ENCODE measurements at places on chromosomes 13 and 19. TPM values are rescaled to one million over a fixed set of nuclear protein-coding genes. Genes with fewer than 3 reads are reported as not detected.
A peak's percentile ranks its signal among the peaks of the same experiment; 100 is the strongest.

The CLIP3 gene
- total RNA-seq = 4.4 TPM

GRCh38 chr13:20769091-20769490, 4.7 kb downstream of the EEF1AKMT1 start:
- DNase-seq = no peak

DNA sequence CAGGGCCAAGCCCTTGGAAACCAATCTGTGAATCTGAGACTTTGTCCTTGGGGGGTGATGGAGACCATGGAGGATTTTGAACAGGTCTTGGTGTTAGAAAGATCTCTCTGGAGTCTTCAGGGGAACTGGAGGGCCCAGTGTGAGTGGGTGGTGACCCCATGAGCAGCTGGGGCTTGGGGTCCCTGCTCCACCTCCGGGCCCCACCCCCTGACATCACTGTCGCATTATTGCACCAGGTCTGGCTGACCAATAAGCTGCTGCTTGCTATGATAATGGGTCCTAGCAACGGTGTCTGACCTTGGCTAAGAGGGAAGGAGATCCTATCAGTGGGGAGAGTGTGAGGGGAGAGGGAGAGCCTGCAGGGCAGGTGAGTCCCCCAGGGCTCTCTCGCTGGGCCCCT, at the start of gene IRGC:
Gene IRGC (plus strand): TSS at position 301 of the 400 bp plus-strand sequence. CDS start 2,483 bp downstream, outside the sequence.
- no peak for DNase-seq

- no peak for DNase-seq
Observed at GRCh38 chr19:43731846-43732245, 16.0 kb downstream of the IRGC start.

The TMEM145 gene
- 2.1 TPM for total RNA-seq

DNA sequence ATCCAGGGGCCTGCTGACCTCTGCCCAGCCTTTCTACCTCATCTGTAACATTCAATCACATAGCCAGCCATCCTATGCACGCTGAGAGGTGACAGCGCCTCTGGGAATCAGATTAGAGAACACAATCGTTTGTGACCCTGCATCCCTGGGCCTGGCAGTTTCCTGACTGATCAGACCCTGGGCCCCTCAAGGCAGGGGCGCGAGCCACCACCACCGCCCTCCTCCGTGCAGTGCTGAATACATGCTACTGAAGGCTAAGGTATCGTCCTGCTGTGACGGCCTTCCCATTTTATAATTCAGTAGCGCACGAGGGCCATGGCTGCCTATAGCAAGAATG, 1.3 kb downstream of the TMTC4 start:
- no peak for DNase-seq

- no peak for DNase-seq
Observed at GRCh38 chr13:71149046-71149445, 718.0 kb downstream of the DACH1 start.

The ZNF433 gene
- not detected for total RNA-seq

GRCh38 chr13:77459592-77459991, 75.9 kb upstream of the SCEL start:
- DNase-seq = no peak

The MYO1F gene
- total RNA-seq = 45.6 TPM

GRCh38 chr19:1383312-1384084, at the start of gene NDUFS7:
Gene NDUFS7, plus strand, starts transcription at chr19:1383907. Its CDS starts 20 bp downstream, at chr19:1383927.
- DNase-seq = peak; percentile 89

The NDUFB7 gene
- 131 TPM for total RNA-seq

- no peak for DNase-seq
Observed at GRCh38 chr19:1259876-1260748, 9.0 kb upstream of the CIRBP start.

DNA sequence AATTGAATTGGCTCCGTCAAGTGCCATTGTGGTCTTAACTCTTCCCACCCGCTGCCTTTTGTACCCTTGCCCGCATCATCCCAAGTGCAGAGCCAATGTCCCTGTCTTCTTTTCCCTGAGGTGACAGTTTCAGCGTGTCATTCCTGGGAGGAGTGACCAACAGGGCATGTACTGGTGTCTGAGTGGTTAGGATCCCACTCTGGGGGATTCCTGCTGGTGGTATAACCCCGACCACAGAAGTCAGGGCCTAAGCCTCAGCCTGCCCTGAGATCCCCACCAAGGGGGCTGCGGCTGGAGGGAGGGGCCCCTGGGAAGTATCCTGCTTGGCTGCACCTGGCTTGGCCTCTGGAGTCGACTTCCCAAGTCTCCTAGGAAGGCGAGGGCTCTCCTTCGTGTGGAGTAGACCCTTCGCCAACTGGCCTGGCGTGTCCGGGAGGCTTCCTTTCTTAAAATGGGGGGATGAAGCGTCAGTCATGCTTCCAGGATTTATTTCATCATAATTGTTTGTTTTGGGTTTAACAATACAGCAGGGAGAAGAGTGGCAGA, 40.6 kb downstream of the NFIX start:
- no peak for DNase-seq

- no peak for DNase-seq
Observed at GRCh38 chr13:41956272-41956671, 4.6 kb downstream of the VWA8 start.

DNA sequence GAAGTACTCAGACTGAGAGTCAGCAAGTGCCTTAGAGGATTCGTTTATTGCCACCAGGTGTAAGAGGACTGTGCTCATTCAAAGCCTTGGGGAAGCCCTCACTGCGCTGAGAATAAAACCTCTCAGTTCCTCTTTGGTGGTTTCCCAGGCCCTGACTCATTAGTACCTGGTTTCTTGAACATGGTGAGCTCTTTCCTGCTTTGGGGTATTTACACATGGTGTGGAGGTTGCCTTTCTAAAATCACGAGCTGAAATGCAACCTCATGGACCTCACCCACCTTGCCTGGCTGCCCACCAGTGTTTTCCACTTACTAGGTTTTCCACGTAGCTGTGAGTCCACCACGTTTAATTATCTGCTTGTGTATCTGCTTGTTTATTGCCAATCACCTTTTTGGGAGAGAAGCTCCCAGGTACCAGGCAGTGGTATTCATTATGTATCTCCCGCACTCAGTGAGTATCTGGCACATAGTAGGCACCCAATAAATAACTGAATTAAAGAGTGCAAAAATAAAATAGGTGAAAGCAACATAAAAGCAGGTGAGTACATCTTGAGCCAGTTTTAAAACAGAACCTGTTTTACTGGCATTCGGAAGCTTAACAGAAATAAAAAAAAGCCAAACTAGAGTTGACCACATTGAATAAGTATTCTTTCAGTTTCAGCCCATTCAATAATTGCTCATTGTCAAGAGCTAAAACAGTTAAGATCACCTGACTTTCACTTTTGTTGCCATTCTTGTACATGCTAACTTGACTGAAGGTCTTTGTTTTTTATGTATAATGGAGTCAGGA, 533.0 kb downstream of the MYO16 start:
- peak; percentile 44 for DNase-seq

The FXYD3 gene
- total RNA-seq = not detected

DNA sequence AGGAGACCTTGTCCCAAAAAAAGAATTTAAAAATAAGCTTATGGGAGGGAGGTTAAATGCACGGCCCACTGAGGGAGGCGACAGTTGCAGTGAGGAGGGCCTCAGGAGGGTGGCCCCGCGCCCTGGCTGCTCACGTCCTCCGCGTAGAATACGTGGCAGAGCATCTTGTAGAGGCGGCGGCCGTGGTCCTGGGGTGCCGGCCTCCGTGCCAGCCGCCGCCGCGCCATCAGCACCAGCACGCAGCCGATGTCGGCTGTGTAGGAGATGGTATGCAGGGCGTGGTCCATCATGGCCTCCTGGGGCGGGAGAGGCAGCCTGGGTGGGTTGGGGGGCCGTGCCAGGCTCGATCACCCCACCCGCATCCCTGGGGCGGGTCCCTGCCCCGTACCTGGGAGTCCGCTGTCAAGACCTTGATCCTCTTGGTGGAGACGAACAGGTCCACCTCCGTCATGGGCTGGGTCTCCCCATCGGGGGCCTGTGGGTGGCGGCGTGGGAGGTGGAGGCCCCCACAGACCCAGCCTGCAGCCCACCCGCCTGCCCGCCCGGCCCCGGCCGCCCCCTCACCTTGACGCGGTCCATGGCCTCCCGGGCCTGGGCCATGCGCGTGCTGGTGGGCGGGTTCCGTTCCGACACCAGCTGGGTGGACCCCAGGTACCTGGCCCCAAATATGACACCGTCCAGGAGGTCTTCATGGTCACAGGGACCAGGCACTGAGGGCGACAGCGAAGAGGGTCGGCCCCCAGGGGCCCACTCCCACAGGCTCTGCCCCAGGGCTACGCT, 7.7 kb downstream of the APBA3 start:
- DNase-seq = no peak

The KCNN4 gene
- total RNA-seq = 185 TPM

The KCNRG gene
- 0.34 TPM for total RNA-seq

DNA sequence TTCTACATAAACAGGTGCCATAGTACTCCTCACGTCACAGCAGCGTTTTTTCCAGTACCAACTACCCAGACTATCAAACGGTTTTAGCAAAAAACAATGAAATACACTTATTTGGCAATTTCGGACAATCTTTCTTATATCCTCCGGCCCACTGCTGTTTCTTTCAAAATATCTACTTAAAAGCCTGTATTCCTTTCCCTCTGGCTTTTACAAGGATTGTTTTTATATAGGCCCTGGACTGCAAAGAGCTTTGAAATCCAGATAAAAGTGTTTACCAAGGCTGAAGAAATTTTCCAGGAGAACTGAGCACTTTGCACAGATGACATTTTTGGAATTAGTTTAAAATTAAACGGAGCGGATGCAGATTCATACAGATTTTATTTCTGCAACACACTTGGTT, 255.9 kb upstream of the STARD13 start:
- DNase-seq = no peak

DNA sequence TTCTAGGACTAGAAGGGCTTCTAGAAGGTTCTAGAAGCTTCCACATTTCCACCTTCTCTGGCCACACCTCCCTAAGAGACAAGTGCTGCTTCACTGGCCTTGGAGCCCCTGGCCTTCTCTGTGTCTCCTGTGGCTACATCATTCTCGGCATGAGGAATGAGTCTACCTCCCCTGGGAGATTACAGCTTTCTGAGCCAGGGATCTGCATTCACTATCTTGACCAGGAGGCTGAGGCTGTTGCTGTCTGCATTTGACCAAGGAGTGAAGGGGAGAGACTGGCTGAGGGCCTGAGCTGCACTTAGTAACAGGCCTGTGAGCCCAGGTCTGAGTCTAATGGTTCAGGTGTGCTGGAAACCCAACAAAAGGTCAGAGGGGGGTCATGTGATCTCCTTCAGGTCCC, 5.3 kb downstream of the CPAMD8 start:
- no peak for DNase-seq

The CKM gene
- total RNA-seq = not detected

GRCh38 chr13:111046590-111047141, 68.4 kb upstream of the ARHGEF7 start:
- no peak for DNase-seq

The PROZ gene
- total RNA-seq = not detected

All from activated T-helper 1 cell treated with anti-CD3 and anti-CD28 coated beads, Interleukin-12 subunit alpha, Interleukin-12 subunit beta, Interleukin-2, Interleukin-4 antibody, amounts not matched to agents 30 ng/mL and 10 ng/mL and 1 ng/mL, durations not matched to agents 14 hours and 24 hours and 36 hours (primary cell).